CD4-positive, alpha-beta T cell treated with Interleukin-1 beta for 1 hour (primary cell): ENCODE measurements at places on chromosomes 2 and 18.

- peak; percentile 60 for DNase-seq
Observed at GRCh38 chr2:241108271-241109209, 6.5 kb upstream of the MTERF4 start.

DNA sequence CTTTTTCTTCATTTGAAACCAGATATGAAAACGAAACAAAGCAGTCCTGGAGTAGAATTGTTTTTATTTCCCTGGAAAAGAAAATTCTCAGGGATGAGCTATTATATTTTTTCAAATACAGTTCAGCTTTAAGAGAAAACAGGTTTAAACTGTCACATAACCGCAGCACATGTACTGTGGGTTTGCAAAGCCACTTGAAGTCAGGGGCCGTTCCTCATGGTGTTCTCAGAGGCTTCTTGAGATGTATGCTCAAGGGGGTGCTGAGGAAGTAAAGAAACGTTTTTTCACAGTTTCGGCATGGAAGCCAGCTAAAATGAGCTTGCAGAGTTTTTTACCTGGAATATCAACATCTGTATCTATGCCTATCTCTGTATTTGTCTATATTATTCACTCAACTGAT lies 225.3 kb downstream of the MC4R start:
- no peak for DNase-seq

DNA sequence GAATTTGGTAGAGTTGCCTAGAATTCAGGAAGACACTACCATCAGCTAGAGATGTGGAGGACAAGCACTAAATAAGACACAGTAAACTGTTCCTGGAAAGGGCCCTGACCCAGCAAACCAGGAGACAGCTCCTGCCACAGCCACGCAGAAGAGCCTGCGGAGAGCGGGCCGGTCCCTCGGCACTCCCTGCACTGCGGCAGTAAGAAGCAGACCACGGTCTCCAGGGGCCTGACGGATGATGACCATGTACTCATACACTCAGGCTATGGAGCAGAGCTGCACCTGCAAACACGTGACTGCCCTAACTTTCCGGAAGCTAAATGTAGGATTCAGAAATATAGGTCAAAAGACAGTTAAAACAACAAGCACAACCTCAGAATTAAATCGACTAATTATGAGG lies 72.9 kb downstream of the ZNF516 start:
- DNase-seq: no peak

DNA sequence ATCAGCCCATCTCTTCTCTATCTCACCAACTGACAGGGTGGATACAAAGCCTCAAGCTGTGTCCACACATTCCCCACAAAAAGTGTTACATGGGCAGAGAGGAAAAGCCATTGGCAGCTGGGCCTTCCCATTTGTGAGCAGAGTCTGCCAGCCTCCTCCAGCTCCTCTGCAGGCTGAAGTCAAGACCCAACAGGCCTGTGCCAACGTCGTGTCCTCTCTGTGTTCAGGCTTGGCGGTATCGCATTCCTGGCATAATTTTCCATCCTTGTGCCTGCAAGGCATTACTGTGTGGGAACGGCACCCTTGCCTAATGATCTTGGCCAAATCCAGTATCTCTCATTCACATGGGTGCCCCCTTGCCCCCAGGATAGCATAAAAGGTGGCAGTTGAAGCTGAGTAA lies 41.5 kb upstream of the APCDD1 start:
- no peak for DNase-seq

DNA sequence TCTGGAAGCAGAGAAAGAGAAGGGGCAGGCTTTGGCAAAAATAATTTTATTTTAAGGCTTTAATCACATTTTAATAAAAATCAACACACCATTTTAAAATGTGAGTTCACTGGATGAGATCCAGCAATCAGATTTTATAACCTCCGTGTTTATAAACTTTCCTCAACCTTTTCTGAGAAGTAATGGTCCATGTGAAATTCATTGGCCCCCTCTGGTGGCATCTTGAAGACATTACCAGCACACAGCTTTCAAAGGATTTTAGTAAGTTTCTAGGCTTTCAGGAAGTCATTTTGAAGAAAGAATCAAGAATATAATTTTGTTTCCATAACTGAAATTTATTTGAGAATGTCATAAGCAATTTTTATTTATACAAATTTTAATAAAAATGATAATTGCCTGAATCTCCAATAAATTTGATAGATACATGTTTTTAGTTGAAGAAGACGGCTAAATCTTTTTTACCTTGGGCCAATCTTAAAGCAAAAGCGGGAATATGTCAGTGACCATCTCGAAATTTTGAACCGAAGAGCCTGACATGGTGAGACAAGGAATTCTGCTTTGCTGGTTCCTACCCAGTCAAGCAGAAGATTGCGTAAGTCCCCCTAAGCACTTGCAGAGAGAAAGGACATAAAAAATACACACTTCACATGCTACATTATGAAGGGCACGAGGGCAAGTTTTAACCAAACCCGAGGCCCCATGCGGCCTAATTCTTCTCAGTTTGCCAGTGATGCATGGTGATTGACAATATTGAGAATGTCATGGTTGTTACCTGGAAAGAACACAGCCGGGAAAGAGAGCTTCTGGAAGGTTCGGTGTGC lies 128.4 kb upstream of the CBLN2 start:
- DNase-seq: peak; percentile 2

DNA sequence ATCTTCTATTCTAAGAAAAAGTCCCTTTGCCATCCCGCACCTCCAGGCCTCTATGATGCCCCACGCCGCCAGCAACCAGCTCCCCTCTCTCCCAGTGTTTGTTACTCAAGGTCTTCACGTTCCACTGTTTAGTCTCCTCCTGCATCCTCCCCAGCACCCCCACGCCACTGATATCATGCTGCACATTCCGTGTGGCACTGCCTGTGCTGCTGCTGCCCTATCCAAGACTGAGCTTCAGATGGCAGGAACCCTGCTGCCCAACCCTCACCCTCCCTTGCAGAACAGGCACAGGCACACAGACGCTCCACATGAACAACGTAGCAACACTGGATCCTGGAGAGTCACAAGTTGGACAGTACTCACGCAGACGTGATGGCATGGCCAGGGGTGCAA lies 35.3 kb downstream of the MYO5B start:
- no peak for DNase-seq

GRCh38 chr2:120631236-120631635 lies 104.4 kb upstream of the GLI2 start:
- no peak for DNase-seq

DNA sequence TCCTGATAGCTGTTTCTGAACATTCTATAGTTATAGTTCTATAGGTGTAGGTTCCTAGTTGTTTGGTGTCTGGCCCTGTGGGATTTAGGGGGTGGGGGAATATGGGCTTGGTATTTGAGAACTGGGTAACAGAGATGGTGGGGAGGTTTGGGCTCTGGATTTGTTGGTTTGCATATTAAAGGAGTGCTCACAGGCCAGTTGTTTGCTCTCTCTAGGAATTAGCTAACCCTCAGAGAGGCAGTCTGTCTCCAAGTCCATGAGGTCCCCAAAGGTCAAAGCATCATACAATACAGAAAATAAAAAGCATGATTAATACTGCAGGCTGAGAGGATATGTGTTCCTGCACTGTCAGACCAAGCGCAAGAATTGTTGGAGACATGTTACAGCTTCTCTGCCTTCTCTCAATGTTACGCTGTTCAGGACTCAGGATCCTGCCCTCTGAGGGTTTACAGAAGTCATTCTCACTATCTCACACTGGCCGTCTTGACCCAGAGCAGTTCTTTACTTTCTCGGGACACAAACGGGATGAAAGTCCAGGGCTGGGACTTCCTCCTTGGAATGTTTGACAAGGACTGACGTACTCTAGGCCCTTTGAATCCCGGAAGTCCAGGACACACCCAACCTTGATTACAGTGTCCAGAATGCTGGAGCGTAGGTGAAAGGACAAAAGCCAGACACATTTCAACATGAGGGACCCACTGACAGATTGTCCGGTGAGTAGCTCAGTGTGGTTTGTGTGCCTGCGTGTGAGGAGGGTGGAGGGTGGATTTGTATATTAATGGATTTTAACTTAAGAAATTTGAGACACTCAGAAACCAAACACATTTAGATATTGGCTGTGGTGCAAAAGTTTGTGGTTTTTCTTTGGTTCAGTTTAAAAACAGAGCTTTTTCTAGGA lies at the start of gene NOSTRIN:
TSS of gene NOSTRIN (plus strand) at position 677 of the 898 bp plus-strand sequence. CDS start at position 687, 10 bp downstream.
- DNase-seq: no peak

DNA sequence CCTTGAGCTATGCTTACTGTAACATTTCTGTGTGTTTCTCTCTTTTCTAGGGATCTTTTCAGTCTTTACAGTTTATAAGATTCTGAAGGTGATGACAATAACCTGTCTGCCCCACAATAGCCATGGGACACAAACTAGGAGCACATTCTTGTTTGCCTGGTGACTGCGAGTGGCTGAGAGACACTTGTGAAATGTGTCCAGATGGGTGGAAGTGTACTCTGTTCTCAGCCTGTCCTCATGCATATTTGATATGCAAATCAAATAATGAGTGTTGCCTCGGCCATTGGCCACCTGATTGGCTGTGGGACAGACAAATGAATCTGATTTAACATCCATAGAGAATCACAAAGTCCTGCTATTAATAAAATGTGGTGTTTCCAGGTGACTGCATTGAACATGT lies 246.2 kb downstream of the HNMT start:
- no peak for DNase-seq

DNA sequence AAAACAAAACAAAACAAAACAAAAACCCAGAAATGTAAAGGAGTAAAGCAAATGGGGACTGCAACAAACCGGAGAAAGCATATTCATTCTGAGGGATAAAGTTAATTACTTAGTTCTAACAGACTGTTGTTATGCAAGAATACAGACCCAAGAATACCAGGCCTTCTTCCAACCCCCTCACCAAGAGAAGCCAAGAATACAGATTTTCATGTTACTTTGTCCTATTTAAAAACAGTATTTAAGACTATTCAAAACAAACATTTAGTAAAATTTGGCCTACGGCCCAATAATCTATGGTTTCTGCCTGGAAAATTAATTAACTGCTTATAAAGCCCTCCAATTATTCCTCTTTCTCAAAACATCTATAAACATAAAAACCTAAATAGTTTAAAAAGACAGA lies 91.4 kb downstream of the USP34 start:
- DNase-seq: no peak

GRCh38 chr2:127575185-127575765 lies 39.8 kb downstream of the MYO7B start:
- no peak for DNase-seq

GRCh38 chr2:108583903-108584520 lies 49.7 kb downstream of the LIMS1 start:
- peak; percentile 50 for DNase-seq

DNA sequence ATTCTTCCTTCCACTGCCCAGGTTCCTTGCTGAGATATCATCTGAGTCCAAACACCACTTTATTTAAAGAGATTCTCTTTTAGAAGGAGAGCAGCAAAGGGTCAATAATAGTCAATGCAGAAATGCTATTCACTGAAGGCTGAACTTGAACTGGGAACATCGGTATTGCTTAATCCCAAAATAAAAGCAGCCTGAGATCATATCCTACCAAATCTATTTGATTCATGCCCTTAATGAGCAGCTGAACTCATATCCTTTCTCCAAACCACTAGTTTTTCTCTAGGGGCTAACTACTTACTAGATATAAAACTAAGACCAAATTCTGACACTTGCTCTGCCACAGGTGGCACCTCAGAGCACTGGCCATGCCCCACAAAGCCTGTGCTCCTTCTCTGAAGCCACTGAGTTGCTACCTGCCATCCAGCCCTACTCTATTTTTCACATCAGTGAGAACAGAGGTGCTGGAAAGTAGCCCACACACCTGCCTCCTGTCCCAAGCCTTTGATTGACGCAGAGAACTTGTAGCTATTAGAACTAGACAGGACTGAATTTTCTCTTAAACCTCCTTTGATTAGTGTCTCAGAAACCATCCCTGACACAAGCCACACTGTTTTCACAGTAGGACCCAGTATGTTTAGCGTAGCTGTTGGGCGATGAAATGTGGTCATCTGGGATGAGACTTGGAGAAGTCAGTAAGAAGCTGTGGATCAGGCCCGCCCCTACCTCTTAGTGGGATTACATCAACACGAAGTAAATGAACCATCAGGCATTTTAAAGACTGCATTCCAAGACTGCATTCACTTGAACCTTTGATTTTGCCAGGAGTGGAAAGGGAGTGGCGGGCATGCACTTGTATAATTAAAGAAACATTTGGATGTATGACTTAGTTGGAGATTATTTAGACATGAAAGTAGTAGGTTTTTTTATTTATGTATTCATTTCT lies 124.3 kb downstream of the RBMS1 start:
- DNase-seq: no peak

DNA sequence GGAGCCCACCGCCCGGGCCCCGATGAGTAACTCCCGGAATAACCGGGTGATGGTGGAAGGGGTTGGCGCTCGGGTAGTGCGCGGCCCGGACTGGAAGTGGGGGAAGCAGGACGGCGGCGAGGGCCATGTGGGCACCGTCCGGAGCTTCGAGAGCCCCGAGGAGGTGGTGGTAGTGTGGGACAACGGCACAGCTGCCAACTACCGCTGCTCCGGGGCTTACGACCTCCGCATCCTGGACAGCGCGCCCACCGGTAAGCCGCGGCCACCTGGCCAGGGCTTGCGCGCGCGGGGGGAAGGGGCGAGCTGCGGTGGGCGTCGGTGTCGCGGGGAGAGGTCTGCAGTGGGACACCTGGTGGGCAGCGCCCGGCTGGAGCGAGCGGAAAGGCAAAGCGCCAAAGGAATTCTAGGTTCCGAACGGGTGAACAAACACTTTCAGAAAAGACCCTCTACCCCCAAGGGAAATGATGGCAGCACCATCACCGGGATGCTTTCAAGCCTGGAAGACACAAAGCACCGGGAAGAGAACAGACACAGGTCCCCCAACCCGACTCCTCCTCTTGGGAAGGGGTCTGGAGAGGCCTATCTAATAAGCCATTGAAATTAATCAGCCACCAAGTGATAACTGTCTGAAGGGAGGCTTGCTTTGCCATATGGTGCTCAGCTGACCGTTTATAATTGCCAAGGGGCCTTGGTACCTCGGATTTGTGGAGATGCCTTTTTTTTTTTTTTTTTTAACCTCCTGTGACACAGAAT lies 1.1 kb downstream of the MIB1 start:
- DNase-seq: peak; percentile 7

GRCh38 chr2:140929849-140930248 lies 1201.0 kb downstream of the LRP1B start:
- DNase-seq: no peak

GRCh38 chr18:78813156-78813555 lies 166.5 kb upstream of the SALL3 start:
- no peak for DNase-seq

- DNase-seq: no peak
Observed at GRCh38 chr2:67712484-67712883, 315.4 kb downstream of the ETAA1 start.

DNA sequence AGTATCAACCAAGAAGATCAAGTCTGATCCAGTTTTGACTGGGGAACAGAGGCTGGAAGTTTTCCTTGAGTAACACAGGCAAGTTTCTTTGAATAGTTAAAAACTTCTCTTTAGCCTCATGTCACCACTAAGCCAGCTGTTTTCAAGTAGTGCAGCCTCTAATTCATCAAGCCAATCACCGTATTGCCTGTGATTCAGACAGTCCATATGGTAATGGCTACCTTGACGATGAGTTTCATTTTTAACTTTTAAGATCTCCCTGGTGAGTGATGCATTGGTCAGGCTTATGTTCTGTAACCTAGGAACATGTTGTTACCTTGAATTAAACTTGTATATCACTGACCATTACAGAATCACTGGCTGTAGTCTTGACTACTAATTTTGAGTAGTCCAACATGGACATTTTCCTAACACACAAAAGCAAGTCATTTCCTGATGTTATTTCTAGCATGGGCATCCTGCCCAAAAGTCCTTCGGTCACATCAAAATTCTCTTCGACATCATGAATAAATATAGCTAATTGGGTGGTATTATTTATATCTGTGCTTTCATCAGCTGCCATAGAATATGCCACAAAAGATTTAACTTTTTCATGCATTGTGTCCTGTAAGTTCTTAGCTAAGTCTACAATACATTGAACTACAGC lies 238.8 kb upstream of the GCFC2 start:
- no peak for DNase-seq
